ENCODE measurements at places on chromosomes 7 and 10.

GRCh38 chr10:122285506-122286444 lies 14.7 kb downstream of the BTBD16 start:
- no peak for DNase-seq

GRCh38 chr10:71666639-71667386 lies 52.8 kb downstream of the C10orf105 start:
- DNase-seq = no peak

DNA sequence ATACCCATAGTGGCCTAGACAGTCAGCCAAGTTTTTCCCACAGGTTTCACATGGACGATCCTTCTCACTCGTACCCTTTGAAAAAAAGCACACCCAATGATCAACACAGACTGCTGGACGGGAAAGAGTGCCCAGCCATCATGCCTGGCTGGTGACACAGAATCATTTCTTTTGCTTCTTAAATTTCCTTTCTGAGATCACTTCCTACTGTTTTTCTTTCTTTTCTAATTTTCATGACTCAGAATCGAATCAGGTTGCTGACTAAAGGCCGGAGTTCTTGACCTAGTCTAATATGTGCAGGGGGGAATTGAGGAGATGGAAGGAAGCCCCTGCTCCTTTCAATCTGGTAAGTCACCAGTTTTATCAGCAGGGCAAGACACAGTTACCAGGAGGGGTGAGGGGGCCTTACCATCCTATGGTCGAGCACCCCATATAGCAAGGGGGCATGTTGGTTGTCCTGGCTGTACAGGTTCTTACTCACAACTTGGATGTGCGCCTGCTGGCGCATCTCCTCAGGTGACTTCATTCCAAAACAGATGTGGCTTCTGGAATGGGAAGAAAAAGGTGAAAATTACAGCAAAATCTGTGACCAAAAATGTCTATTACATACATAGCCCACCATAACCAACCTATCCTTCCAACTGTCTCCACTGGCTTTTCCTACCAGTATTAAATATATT lies 3.5 kb downstream of the POLR3A start:
- peak; percentile 70 for DNase-seq

DNA sequence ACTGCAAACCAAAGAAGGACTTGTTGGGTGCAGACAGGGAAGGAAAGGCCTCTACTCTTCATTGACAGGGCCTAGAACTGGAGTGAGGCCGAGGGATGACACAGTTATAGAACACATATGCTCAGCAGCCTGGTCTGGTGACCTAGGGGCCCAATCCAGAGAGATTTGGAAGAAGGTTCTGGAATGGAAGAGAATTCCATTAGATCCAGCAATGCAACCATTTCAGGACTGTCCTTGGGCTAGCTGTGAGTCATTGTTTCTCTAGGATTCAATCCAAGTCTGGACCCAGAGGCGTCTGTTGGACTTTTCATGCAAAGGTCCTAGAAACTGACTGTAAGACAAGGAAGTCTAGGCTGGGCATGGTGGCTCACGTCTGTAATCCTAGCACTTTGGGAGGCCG lies 59.2 kb downstream of the WIPF3 start:
- DNase-seq = peak; percentile 88

DNA sequence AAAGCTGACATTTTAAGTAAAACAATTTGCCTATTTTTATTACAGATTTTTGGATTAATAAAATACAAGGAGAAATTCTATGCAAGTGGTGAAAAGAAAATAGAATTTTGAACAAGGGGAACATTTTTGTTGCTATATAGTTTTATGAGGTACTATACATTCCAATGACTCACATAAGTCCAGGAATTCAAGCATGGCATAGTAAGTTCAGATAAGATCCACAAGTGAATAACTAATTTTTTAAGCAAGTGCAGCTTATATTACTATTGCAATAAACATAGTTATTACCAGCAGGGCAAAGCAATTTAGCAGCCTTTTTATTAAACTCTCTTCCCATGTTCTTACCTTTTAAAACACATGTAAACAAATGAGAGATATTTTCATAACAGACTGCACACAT lies 1123.5 kb upstream of the LRRN3 start:
- no peak for DNase-seq

GRCh38 chr10:12237265-12238220 lies 41.6 kb downstream of the CDC123 start:
- DNase-seq = no peak

GRCh38 chr7:81882086-81882485 lies 112.2 kb upstream of the HGF start:
- DNase-seq = no peak

GRCh38 chr10:19728964-19729363 lies 87.3 kb upstream of the PLXDC2 start:
- DNase-seq = no peak

GRCh38 chr7:39734633-39735004 lies 111.2 kb downstream of the RALA start:
- DNase-seq = peak; percentile 34

DNA sequence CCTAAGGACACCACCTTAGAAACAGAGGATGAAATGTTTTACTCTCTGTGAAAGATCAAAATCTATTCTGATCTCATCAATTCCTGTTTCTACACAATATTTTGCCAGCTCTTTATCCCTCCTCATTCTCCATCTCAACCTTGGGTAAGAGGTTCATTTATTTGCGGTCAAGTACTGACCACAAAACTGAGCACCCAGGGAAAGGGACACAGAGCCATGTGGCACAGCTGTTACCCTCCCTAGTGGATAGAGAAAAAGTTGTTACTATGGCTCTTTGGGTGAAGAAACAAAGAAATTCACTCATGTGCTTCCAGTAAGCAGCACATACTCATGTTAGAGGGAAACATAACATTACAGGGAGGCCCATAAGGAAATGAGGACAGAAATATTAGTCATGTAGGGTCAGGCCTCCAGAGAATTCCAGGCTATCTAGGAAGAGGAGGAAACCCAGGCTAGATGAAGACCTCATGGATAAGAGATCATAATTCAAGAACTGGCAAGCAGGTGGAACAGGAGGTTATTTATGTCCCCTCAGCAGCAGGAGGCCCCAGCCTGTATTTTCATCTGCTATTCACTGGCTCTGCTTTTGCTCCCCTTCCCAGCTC lies 114.5 kb downstream of the ATE1 start:
- DNase-seq = no peak

DNA sequence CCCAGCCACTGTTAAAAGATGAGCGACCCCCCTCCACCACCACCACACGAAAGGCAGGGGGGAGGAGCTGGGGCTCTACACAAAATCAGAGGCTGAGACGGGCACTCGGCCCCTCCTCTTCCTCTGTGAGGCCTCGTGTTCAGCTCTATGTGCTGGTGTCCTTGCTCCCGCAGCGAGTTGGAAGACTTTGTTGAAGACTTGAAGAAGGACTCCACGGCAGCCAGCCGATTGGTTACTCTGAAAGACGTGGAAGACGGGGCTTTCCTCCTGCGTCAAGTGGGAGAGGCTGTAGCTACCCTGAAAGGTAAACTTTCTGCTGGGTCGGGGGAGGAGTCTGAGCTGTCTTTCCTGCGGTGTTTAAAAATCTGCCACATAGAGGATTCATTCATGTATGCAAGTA lies 203.7 kb downstream of the ARHGAP21 start:
- no peak for DNase-seq

DNA sequence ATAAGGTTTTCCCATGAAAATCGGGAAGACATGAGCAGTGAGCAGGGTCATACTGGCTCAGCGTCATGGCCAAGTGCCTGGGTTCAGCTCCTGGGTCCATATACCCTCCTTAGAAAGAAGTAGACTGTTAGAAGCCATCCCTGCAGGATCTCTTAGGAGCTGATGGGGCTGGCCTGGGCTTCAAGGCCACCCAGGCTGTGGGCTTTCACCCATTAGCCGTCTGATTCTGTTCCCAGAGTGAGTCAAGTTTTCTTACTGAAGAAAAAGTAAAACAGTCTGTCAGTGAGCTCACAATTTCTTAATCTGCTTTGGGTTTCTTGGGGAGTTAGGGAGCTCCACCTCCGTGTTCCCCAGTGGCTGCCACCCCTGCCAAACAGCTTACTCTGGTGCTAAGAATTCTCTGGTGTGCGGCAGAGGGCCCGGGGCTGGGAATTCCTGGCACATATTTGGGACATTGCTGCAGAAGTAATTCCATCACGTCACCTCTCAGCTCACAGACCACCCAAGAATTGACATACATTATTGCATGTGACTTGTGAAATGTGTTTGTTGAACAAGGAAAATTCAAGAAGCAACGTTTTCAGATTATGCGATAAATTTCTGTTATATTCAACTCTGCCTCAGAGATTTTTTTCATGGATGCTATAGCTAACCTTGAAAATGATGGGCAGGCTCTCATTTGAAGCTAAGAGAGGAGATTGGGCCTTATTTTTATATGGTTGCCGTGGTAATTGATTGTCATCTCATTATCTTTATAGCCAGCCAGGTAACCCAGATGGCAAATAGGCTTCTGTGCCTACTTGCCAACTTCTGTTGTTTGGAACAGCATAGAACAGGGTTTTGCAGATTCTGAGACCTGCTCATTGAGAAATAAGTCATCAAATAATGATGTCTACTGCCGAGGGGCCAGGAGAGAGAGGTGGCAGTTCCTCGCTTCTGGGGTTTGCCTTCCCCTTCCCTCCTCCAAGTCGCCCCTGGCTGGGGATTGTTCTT lies 166.4 kb downstream of the CHN2 start:
- DNase-seq = no peak

GRCh38 chr10:119343011-119343601 lies 135.7 kb downstream of the GRK5 start:
- no peak for DNase-seq

DNA sequence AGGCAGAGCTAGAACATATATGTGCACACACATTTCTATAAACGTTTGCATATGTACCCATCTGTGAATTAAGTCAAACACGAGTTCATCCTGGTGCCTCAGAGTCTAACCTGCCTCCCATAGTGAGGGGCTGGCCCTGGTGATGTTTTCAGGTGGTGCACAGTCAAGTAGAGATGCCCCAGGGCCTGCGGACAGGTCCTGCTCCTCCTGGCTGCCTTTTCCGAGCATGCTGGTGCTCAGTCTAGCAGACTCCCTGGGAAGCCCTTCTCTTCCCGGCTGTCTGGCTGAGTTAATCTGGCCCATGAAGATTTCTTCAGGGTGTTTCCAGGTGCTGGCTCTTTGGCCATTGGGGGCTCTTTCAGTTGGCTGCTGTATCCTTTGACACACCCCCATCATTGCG lies 14.3 kb downstream of the ADCY1 start:
- no peak for DNase-seq

DNA sequence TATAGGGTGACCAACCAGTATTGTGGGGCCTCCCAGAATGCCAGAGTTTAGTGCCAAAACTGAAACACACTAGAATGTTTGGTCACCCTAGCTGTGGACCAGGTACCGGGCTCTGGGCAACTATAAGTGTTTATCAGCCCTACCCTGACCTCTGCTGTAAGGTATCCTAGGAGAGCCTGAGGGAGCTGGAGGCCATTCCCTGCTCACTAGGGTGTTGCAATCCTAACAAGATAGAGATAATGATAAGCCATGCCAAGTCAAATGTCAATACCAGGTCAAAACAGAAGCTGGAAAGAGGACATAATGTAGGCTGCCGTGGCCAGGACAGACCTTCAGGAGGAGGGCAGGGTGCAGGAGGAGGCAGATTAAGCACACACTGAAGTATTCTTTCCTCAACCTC lies 151.8 kb downstream of the KCNMA1 start:
- DNase-seq = no peak

GRCh38 chr7:50977421-50977820 lies 194.7 kb upstream of the GRB10 start:
- DNase-seq = no peak

DNA sequence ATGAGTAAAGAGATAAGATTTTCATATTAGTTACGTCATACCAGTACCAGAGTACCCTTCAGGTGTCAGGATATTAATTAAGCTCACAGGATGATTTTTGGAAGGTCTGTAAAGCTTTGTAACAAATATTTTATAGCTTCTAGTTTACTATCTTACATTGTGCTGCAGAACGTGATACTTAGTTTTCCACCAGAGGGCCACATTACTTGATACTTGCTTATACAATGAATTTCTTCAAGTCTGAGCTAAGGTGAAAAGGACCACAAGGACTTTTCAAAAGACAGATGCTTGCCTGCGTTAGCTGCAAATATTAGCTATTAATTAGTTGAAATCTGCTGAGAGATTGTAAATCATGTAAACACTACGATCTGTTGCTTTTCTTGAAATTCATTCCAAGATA lies 12.2 kb downstream of the FOXP2 start:
- DNase-seq = no peak

DNA sequence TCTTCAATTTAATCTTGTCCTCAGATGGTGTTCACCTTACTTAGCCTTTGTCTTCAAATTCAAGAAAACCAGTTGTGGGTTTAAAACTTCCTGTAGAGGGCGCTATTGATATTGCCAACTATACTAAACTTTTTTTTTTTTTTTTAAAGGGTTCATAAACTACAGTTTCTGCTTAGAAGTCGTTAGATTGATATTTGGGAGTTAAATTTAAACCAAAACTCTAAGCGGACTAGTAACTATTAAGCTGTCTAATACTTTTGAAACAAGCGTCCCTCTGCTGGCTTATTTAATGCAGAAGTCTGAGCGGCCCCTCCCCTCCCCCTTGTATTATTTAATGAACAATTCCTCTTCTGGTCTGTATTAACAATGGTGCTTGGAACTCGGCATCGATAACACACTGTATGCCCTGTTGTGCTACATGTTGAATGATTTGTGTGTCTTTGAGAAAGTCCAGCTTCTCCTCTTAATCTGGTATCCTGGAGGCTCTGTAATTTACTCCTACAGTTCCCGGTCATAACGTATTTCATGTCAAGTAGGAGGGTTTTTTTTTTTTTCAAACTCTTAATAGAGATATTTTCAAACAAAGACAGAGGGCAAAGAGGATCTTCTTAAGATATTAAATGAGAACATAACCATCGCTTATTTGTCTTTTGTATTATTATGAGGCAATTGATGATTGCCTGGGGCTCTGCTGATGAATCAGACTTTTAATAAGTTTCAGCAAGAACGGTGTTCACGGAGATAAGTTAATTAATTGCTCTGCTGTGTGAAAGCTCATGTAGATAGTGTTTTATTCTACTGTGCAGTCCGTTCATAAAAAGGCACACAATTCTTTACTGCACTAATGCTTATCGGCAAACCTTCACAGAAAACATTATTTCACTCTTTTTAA lies 22.6 kb upstream of the CREB5 start:
- DNase-seq = peak; percentile 62

DNA sequence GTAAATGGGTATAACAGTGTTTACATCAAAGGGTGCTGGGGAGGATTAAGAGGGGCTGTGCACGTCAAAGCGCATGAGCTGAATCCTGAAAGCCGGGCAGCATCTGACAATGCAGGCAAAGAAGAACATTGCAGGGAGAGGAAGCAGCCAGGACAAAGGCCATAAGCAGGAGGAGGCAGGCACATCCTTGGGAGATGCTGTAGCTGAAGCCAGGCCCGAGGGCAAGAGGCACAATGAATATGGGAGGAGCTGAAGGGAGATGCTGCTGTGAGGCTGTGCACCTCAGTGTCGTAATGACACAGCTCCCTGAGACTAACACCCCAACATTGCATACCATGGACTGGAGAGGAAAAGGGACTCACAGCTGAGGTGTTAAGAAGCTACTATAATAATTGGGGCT lies 129.2 kb downstream of the BTAF1 start:
- DNase-seq = no peak
